CD8-positive, alpha-beta T cell (primary cell): ENCODE measurements at places on chromosomes 4 and X.

- DNase-seq: no peak
Measured at GRCh38 chr4:65604515-65604914, 65.8 kb downstream of the EPHA5 start.

DNA sequence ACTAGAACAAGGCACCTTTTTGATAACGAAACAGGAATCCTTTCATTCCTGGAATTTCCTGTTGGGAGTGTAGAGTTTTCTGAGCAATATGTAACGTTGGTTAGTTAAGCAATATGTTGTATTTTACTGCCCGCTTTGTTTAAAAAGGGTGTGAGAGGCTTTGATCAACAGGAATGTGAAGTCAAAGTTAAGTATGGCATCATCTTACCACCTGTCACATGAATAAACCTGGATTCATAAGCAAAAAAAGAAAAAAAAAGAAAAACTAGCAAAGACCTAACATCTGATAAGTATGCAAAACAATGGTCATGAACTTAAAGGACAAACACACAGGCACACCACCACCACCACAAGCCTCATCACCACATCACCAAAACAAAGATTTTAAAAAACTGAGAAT lies 7.1 kb upstream of the CXCL5 start:
- DNase-seq: no peak

GRCh38 chr4:109183931-109184490 lies 118.4 kb downstream of the COL25A1 start:
- no peak for DNase-seq

DNA sequence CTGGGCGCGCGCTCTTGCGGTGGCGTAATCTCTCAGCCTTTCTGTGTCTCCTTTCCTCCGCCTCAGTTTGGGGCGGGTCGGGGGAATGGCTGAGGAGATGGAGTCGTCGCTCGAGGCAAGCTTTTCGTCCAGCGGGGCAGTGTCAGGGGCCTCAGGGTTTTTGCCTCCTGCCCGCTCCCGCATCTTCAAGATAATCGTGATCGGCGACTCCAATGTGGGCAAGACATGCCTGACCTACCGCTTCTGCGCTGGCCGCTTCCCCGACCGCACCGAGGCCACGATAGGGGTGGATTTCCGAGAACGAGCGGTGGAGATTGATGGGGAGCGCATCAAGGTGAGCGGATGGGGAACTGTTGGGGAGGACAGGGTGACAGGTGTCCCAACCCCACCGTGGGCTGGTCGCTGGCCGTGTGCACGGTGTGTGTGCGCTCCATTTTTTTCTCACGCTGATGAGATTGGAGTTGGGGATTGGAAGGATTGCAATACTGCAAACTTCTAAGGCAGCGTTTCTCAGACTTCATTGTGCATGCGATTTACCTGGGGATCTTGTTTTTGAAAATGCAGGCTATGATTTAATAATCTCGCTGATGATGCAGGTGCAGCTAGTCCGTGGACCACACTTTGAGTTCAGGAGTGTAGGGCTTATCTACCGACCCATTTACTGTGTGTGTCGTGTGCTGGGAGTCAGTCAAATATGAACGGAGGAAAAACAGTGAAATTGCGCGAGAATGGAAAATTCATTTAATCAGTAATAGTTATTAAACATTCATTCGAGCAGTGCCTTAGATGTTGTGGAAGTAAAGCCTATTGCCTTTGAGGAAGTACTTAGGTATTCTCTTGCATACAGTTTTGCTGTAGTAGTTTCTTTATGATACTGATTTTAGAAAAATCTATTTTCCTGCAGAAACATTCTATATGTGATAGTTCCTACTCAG lies at the start of gene RAB33B:
RAB33B (plus strand) TSS at position 11 of the 935 bp plus-strand sequence; CDS start at position 86, 75 bp downstream.
- no peak for DNase-seq

- DNase-seq: no peak
Measured at GRCh38 chrX:118025226-118025625, 91.4 kb downstream of the KLHL13 start.

GRCh38 chrX:153406011-153406410 lies 4.9 kb upstream of the PNMA6E start:
- no peak for DNase-seq

- no peak for DNase-seq
Measured at GRCh38 chrX:21781525-21781924, 23.6 kb upstream of the SMPX start.

DNA sequence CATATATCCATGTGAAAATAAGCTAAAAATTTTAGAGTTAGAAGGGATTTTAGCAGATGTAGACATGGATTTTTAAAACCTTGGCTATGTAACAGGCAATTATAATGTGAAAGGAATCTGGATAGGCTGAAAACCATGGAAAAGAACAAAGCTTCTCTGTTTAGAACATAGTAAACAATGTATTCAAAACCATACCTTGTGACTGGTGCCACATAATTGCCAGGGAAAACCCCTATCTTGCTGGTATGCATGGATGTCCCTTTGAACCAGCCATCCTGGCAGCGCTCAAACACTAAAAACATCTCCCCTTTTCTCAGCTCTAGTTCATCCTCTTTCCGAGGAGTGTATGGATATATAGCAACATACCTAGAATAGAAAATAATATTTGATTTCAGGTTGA lies 110.6 kb upstream of the CBR4 start:
- DNase-seq: no peak

DNA sequence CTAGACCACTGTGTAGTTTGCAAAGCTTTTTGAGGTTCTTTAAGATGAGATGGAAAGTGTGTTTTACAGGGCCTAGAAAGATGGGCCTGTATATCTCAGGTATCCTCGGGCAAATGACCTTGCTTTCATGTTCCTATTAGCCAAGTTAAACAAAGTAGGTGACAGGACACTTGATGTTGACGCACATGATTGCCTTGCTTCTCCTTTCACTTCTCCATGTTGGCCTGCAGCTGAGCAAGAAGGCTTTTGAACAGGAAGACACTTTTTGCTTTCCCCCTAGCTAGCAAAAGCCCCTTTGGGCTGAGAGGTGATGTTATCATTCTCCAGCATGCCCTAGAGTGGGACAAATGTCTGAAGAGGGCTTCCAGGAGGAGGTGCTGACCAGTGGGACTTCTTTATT lies 202.1 kb downstream of the GPC3 start:
- peak; percentile 4 for DNase-seq

- DNase-seq: no peak
Measured at GRCh38 chrX:138082896-138083295, 517.0 kb downstream of the ZIC3 start.

- no peak for DNase-seq
Measured at GRCh38 chr4:21512353-21512752, 436.2 kb downstream of the KCNIP4 start.

DNA sequence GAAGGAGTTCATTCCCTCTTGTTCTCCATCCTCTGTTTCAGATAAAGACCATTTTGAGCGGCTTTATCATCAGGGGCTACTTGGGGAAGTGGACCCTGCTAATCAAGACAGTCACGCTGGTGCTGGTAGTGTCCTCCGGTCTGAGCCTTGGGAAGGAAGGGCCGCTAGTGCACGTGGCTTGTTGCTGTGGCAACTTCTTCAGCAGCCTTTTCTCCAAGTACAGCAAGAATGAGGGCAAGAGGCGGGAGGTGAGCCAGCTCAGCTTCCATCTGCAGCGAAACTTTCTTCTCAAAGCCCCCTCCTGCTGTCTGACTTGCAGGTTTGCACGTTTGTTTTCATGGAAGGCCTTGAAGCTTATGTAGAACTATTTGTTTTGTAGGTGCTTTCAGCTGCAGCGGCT lies 49.5 kb downstream of the CLCN4 start:
- no peak for DNase-seq

DNA sequence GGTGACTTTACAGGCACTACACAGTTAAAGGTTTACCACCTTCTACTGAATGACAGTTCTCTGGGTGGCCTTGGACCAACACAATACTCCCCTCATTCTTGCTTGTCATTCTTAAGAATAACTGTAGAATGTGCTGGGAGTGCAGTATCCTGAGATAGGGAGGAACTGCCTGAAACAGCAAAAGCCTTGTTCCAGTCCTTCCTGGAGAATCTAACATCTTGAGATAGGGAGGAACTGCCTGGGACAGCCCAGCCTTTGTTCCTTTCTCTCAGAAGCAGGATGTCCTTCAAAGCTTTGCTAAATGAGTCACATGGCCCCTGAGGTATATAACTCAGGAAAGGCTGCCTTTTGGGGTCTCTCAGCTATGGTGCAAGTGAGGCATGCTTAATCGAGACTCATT lies 145.7 kb upstream of the MBNL3 start:
- DNase-seq: no peak

GRCh38 chr4:102862016-102862415 lies 6.8 kb upstream of the CISD2 start:
- no peak for DNase-seq

- no peak for DNase-seq
Measured at GRCh38 chrX:101460669-101461068, 24.6 kb upstream of the ARMCX4 start.

- DNase-seq: no peak
Measured at GRCh38 chrX:23662853-23663252, 4.4 kb upstream of the PRDX4 start.

DNA sequence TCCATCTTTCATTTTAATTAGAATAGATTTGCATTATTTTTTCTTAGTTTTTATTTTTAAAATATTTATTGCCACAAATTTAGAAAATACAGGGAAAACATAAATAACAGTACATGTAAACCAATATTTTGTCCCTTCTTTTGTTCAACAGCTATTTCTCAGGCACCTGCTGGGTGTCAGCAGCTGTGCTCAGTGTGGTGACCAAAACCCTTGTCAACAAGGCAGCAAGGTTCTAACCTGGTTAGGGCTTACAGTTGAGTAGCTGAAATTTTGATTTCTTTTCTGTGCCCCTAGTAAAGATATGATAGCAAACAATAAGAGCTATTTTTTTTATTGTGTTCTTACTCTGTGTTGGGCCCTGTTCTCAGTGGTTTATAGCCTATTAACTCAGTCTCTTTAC lies 128.1 kb downstream of the PTTG2 start:
- no peak for DNase-seq

- no peak for DNase-seq
Measured at GRCh38 chrX:107398115-107398514, 51.3 kb upstream of the FRMPD3 start.

DNA sequence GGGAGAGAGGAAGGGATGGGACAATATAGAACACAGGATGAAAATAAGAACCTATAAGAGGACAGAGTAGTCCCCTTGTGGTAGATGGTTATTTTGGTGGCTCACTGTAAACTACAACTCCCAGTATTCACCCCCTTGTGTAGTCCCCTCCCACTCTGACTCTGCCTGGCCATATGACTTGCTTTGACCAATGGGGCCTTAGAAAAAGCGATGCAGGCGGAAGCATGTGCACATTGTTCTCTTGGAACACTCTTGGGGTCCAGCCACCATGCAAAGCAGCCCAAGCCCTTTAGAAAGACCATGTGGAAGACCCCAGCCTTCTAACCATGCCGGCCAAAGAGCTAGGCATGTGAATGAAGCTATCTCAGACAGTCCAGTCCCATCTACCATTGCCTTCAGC lies 415.0 kb downstream of the BCOR start:
- DNase-seq: no peak

DNA sequence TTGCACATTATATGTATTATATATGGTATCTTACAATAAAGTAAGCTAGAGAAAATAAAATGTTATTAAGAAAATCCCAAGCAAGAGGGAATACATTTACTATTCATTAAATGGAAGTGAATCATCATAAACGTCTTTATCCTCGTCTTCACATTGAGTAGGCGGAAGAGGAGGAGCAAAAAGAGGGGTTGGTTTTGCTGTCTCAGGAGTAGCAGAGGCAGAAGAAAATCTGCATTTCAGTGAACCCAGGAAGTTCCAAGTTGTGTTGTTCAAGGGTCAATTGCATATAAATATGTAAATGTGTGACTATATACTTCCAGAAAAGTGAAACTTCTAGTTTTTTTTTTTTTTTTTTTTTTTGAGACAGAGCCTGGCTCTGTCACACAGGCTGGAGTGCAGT lies 301.4 kb downstream of the TMA16 start:
- no peak for DNase-seq
